ENCODE measurements at places on chromosomes 6 and 20.

GRCh38 chr6:107489636-107490565, at the start of gene SOBP:
Gene SOBP, plus strand, starts transcription at chr6:107490117. Its CDS starts 500 bp downstream, at chr6:107490617.
- H3K27me3 ChIP-seq, result peaks cover 34% of the 10 kb centered on the region
- H3K27ac ChIP-seq, result no peak within 1 kb of the TSS
- DNase-seq, result no peak
- H3K4me3 ChIP-seq, result peak within 1 kb of the TSS; percentile 91
- peaks cover 6% of the 10 kb centered on the region for H3K36me3 ChIP-seq

GRCh38 chr6:112846681-112847080, 499.6 kb downstream of the RFPL4B start:
- no peak for DNase-seq
- no peak overlapping the region for H3K27ac ChIP-seq
- H3K36me3 ChIP-seq, result no peaks in the 10 kb centered on the region
- H3K4me1 ChIP-seq, result no peaks in the 10 kb centered on the region
- H3K4me3 ChIP-seq, result no peak overlapping the region

- no peak for DNase-seq
- H3K4me1 ChIP-seq, result no peaks in the 10 kb centered on the region
- no peak overlapping the region for H3K27ac ChIP-seq
- no peak overlapping the region for H3K4me3 ChIP-seq
- peaks cover 18% of the 10 kb centered on the region for H3K27me3 ChIP-seq
- no peaks in the 10 kb centered on the region for H3K36me3 ChIP-seq
Measured at GRCh38 chr6:161486361-161487216, 212.7 kb upstream of the AGPAT4 start.

DNA sequence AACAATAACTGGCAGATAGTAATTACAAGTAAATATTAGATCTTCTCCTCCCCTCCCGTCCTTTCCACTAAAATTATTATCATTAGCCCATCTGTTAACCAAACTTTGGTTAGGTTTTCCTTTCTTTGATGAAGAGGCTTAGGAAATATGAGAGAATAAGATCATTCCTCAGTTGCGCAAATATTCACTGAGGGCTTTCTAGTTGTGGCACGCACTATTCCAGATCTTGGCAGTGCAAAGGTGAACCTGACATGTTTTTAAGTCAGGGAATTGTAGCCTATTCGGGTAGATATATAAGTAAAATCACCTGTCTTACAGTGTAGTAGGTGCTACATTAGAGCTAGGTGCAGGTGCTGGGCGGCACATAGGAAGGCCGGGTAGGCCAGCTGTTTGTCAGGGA, 31.1 kb downstream of the RNF217 start:
- no peak overlapping the region for H3K27ac ChIP-seq
- no peak for DNase-seq
- H3K4me3 ChIP-seq, result no peak overlapping the region

- no peak for DNase-seq
- peaks cover 23% of the 10 kb centered on the region for H3K4me1 ChIP-seq
- H3K27ac ChIP-seq, result no peak overlapping the region
- no peak overlapping the region for H3K4me3 ChIP-seq
Measured at GRCh38 chr6:119255492-119255891, 94.1 kb downstream of the MAN1A1 start.

GRCh38 chr6:41732591-41733359, 2.6 kb downstream of the TFEB start:
- no peaks in the 10 kb centered on the region for H3K27me3 ChIP-seq
- peak overlapping the region; percentile 78 for H3K27ac ChIP-seq
- peak overlapping the region; percentile 77 for H3K4me3 ChIP-seq
- no peaks in the 10 kb centered on the region for H3K36me3 ChIP-seq
- peak; percentile 87 for DNase-seq

DNA sequence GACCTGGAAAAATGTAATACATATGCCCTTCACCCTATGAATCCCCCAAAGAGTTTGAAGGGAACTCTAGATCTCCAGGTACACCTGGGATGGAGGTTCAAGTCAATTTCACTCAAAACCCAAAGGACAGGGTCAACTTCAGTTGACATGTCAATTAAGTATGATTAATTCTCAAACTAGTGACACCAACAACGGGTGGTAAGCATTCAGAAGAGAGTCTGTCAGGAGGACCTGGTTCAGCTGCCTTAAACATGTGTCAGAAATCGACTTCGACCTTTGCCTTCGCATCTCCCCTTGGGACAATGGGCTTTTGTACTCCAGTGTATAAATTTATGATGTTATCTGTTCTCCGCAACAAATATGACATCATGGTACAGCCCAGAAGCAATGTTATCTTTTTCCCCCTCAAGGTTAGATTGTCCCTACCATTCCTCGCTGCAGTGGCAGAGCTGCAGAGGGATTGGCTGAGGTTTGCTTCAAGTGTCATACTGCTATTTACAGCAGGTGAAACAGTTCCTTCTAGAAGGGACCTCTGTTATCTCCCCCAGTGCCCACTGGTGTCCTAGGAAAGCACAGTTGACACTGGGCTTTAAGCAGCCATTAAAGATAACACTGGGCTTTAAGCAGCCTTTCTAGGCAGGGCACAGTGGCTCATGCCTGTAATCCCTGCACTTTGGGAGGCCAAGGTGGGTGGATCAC, 94.7 kb upstream of the SNX9 start:
- no peaks in the 10 kb centered on the region for H3K36me3 ChIP-seq
- H3K27ac ChIP-seq, result no peak overlapping the region
- no peak for DNase-seq
- no peak overlapping the region for H3K4me3 ChIP-seq
- peaks cover 32% of the 10 kb centered on the region for H3K27me3 ChIP-seq
- H3K4me1 ChIP-seq, result no peaks in the 10 kb centered on the region

GRCh38 chr6:104788400-104788799, 71.3 kb downstream of the HACE1 start:
- peaks cover 23% of the 10 kb centered on the region for H3K4me1 ChIP-seq
- peak overlapping the region; percentile 44 for H3K4me3 ChIP-seq
- peaks cover 7% of the 10 kb centered on the region for H3K36me3 ChIP-seq
- no peak for DNase-seq
- no peaks in the 10 kb centered on the region for H3K27me3 ChIP-seq
